ENCODE measurements at places on chromosomes 1 and 21.

DNA sequence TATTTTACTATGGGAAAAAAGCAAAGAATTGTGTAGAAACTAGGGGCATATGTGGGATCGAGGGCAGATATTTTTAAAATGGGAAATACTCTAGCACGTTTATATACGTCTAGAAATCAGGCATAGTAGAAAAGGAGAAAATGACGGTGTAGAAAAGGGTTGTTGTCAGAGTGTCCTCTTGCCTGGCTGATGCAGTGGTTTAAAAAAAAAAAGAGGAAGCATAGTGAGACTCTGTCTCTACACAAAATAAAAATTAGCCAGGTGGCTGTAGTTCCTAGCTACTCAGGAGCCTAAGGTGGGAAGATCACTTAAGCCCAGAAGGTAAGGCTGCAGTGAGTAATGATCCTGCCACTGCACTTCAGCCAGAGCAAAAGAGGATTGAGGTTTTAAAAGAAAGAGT is 64.7 kb upstream of the LRRC7 start:
- DNase-seq: no peak

GRCh38 chr1:8659593-8659992 is 157.8 kb downstream of the RERE start:
- no peak for DNase-seq

- DNase-seq: no peak
Observed at GRCh38 chr1:35210321-35211119, 17.6 kb upstream of the SFPQ start.

DNA sequence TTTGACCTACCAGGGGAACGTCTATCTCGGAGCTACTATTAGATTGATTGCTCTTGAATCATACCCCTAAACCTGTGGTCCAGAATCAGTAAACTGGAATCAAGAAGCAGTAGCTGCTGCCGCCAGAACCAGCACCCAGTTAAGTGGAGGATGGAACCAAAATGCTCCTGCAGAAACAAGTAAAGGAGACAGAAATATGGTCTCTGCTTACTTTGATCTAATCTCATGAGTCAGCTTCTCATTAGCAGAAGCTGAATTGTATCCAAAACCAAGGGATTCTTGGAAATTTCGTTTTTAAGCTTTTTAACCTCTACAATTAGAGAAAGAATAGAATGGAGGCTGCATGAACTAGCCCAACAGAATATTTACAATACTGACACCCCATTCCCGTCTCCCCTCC is 42.6 kb upstream of the PIGV start:
- DNase-seq: no peak

GRCh38 chr21:39065917-39066316 is 117.3 kb downstream of the PSMG1 start:
- no peak for DNase-seq

DNA sequence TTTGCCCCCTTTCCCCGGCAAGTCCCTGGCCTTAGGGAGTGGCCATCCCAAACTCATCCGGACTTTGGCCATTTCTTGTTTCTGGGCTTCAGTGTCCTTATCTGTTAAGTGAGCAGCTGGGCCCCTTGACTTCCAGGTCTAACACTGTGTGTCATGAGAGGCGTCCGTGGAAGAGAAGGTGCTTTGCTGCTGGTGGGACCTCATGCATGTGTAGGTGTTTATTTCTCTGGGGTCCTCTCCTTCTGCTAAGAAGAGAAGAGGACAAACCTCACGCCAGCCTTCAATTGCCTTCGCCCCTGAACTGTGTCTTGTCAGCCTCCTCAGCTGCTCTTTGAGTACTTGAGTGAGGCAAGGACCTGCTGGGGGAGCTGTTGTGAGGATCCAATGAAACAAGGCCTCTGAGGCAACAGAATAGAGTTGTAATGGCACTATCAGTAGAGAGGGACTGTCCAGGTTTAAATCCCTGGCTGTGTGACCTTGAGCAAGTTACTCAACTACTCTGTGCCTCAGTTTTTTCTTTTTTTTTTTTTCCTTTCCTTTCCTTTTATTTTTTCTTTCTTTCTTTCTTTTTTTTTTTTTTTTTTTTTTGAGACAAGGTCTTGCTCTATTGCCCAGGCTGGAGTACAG is 72.5 kb downstream of the RUNX3 start:
- no peak for DNase-seq

DNA sequence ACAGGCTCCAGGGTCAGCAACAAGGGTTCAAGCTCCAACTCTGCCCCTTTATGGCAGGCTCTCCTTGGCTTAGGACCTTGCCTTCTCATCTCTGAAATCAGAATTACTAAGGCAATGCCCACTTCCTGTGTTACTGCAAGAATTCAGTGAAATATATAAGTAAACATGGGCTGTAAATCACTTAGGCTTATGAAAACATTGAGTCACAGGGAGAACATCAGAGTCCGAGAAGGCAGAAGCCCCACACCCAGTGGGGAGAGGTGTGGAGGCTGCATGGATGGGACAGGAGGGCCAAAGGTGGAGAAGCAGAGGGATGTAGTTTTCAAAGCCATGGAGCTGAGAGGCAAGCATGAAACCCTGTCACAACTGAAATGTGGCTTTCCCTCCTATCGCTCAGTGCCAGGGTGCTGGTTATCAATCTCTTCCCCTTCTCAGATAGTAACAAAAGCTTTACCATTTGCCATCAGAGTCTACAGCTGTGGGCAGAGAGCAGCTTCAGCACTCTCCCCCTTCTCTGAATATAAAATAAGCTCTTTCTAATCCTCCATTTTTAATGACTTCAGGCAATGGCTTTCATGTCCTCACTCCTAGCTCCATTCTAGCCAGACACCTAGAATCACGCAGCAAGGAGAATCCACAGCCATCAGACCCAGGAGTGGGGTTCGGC is 3.4 kb downstream of the RGS8 start:
- DNase-seq: no peak

- DNase-seq: peak; percentile 15
Observed at GRCh38 chr21:41425954-41426675, at the start of gene MX1. MX1 (plus strand) TSS chr21:41426239; CDS start chr21:41432071, 5,832 bp downstream.

GRCh38 chr1:43653339-43653738 is 3.4 kb downstream of the KDM4A start:
- peak; percentile 27 for DNase-seq

DNA sequence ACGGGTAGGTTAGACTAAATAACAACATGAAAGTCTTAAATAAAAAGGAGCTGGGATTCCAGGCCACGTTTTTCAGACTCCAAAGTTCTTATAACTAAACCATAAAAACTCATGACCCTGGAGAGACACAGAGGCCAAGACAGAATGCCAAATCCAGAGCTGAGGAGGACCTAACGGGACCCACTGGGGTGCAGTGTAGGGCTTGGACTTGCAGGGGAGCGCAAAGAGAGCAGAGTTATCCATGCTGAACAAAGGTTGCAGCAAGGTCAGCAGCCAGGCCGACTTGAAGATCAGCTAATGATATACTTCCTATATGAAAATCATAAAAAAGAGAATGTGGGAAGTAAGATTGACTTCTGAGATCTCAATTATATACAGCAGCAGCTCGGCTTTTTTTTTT is 237.1 kb downstream of the TM2D1 start:
- DNase-seq: no peak

- no peak for DNase-seq
Observed at GRCh38 chr1:241606544-241606943, 33.6 kb downstream of the CHML start.

DNA sequence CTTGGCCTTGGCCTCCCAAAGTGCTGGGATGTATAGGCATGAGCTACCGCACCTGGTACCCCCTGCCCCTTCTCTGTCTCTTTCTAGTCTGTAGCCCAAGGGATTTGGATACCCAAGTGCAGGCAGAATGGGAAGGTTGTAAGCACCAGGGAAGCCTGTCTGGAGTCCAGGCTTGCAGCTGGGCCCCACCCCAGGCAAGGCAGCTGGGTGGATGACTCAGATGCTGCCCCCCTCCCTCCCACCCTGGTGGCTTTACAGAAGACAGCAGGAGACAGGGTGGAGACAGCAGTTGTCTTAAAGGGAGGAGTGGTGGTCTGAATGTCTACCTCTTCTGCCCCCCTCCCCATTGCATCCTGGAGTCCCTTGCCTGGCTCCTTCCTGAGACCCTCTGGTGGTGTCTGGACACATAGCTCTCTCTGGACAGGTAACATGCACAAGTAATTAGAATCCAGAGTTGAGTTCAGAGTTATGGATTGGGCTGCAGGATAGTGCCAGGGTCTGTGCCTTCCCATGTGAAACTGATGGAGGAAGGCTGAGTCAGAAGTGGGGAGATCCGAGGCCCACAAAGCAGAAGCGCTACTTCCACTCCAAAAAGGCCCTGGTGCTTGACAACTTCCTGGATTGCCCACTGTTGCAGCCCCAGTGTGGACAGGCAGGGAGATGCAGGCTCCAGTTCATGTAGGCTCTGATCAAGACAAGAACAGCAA is 5.1 kb downstream of the LMNA start:
- no peak for DNase-seq

GRCh38 chr1:182795563-182796228 is 6.1 kb downstream of the NPL start:
- no peak for DNase-seq
